Stimulated activated naive CD4-positive, alpha-beta T cell treated with Interleukin-2 at 50 U/mL for 16 hours (primary cell): ENCODE measurements at places on chromosomes 5 and 9.

GRCh38 chr9:115036691-115037090 lies 81.3 kb downstream of the TNC start:
- DNase-seq, result no peak

- DNase-seq, result no peak
Observed at GRCh38 chr9:32581512-32582143, 8.7 kb upstream of the NDUFB6 start.

DNA sequence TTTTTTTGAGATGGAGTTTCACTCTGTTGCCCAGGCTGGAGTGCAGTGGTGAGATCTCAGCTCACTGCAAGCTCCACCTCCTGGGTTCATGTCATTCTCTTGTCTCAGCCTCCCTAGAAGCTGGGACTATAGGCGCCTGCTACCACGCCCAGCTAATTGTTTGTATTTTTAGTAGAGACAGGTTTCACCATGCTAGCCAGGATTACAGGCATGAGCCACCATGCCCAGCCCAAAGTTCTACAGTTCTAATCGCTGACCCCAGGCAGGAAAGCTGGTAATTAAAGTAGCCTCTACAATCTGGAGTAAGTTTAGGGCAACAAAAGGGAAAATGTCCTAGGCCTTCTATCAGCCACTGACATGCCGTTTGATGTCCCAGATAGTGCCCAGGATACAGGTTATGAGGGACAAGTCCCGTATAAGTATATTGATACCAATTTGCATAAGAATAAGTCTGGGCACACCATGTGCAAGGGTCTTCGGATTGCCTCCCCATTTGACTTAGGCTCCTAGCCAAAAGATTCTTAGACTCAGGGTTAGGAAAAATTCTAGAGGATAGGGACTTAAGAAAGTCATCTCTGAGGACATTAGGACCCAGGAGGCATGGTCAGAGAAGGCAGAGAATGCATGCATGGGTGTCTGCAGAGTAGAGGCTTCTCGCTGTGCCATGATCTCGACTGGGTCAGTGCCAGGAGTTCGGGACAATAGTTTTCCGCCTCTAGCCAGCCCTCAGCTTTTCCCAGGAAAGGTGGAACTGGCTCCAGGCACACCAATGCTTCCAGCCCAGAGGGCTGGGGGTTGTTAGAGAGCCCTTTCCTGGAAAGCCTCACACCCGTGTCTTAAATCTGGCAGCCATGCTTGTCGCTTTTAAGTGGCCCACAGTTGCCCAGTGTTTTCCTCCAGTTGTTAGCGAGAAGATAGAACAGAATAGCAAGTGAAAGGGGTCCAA lies 1111.1 kb downstream of the TAF11L14 start:
- DNase-seq, result peak; percentile 6

DNA sequence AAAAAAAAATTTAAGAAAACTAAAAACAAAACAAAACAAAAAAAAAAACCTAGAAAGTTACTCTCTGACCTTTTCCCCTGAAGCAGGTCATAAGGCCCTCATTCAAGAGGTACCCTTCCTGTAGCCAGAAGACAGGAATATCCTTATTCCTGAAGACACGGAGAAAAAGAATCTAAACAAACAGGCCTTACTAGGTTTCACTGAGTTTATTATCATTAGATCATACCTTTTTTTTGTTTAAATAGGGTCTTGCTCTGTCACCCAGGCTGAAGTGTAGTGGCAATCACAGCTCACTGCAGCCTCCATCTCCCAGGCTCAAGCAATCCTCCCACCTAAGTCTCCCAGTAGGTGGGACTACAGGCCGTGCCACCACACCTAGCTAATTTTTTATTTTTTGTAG lies 11.7 kb upstream of the CDKN2AIPNL start:
- DNase-seq, result no peak

- no peak for DNase-seq
Observed at GRCh38 chr5:2754581-2755075, 3.2 kb upstream of the IRX2 start.

- no peak for DNase-seq
Observed at GRCh38 chr9:29039258-29039657, 1466.0 kb upstream of the C9orf72 start.

GRCh38 chr9:1726993-1727759 lies 288.0 kb upstream of the SMARCA2 start:
- DNase-seq, result no peak
